Hypothalamus (tissue), 51 donors: ENCODE measurements at places on chromosomes 6 and 20.

DNA sequence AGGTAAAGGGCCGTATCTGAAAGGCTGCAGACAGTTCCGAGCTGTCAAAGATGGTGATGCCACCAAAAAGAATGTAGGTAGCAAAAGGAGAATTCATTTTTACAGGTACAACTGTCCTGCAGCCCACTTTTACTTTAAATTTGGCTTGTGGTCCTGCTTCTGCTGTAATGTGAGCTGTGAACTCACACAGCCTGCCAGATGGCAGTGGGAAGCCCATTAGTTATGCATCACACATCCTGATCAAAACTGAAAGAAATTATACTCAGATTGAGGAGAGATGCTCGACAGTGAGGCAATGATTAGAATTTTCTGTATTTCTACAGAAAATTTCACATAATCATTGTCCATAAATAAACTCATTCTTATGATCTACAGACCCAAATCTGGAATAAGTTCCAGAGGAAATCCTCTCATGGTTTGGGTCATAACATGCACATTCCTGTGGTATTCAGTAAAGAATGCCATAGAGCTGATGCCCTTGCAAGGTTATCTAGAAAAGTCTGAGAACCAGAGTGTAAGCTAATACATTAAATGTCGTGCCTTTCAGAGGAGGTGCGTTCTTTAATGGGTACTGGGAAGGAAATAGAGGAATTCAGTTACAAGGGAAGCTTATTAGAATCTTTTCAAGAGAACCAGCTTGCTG lies 23.9 kb upstream of the E2F3 start:
- no peak for DNase-seq

- DNase-seq: peak; percentile 69
These were observed 33.4 kb upstream of the SLC22A1 start for GRCh38 chr6:160088069-160088783.

GRCh38 chr6:7978736-7979135 lies 68.1 kb upstream of the TXNDC5 start:
- DNase-seq: no peak

DNA sequence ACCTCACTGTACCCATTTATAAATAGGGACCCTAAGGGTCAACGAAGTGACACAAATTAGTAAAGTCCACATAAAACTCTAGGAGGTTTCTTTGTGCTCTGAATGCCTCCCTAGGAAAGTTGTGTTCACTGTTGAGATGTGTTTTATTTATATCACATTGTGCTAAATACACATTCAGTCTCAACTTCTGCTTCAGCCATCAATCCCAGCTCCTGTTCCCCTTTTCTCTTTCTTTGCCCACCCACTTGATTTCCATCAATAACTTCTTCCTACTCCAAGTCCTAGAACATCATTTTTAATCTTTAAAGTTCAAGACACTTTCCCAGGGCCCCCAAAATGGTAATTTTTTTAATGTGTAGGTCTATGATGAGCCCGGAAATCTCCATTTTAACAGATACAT lies 208.3 kb upstream of the RAB32 start:
- DNase-seq: no peak

DNA sequence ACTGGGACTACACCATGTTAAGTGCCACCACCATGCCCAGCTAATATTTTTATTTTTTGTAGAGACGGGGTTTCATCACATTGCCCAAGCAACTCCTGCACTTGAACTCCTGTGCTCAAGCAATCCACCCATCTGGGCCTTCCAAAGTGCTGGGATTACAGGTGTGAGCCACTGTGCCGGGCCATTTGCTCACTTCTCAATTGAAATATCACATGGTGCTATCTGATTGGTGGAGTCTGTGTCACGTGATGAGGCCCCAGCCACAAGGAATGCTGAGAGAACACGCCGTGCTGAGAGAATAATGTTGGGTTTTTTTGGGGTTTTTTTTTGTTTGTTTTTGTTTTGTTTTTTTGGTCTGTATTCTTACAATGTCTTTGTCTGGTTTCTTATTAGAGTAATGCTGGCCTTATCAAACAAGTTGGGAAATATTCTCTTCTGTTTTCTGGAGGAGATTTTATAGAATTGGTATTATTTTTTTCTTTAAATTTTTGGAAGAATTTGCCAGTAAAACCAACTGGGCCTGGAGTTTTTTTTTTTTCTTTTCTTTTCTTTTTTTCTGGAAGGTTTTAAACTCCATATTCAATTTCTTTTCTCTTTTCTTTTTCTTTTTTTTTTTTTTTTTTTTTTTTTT lies 183.2 kb upstream of the KCNG1 start:
- no peak for DNase-seq

GRCh38 chr20:60565083-60565482 lies 606.9 kb downstream of the CDH26 start:
- no peak for DNase-seq

GRCh38 chr20:46758929-46759669 lies 49.6 kb downstream of the SLC2A10 start:
- DNase-seq: no peak

DNA sequence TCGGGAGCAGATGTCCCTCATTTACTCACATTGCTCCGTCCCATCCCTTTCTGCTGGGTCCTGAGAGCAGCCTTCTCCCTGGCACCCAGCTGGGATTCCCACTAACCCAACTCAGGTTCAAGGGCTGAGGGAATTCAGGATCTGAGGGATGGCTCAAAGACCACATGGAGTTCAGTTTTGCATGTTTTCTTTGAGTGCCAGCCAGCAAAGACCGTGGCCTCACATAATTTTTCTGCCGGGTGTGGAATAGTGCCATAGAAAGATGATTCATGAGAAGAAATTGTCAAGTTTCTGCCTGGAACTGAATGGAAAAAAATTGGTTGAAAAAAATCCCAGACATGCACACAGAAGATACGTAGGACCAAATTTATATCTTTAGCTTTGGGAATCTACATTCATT lies 168.6 kb downstream of the CD83 start:
- DNase-seq: no peak

DNA sequence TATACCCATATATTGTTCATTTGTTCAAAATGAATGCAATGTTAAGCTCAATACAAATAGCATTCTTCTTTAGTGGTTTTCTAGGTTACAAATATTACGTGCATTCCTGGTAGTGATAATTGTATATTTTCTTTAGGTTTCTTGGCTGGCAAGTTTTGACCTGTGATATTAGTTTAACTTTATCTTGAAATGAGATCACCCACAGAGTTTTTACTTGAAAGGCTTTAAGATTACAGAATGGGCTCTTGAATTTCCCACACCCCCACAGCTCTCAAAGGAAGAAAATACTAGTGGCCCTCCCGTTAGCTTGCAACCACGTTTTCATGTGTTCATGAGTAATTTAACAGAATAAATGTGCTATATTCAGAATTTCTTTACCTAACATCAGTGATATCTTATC lies 1315.5 kb upstream of the GJE1 start:
- DNase-seq: no peak

DNA sequence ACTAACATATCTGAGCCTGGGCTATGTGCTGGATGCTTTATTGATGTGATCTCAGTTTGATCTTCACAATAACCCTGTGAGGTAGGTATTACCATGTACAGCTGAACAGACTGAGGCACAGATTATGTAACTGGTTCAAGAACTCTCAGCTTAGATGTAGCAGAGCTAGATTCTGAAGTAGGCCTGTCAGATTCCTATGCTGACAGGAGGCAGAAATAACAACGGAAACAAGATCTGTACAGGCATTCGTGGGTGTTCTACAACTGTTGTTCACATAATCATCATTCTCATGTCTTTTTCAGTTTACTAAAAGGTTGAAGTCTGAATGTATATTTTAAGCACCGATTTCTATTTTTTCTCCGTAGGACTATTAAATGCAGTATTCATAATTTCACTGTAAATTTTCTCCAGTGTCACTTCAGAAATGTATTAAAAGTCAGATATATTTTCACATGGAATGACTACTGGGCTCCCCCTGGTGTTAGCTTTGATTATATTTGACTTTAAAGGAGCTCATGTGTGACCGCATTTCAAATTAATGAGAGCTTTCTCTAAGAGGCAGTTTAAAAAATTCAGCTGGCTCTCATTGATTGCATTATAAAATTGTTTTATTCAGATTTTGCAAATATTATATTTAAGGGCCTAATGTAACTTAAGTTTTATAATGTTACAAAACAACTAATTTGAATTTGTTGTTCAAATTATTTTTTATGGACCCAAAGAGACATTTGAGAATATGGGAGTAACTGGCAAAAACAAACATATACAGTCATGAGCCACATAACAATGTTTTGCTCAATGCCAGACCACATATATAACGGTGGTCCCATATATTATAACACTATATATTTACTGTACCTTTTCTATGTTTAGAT lies 36.4 kb upstream of the SLC17A4 start:
- no peak for DNase-seq

- DNase-seq: peak; percentile 38
These were observed 252.8 kb downstream of the CDH26 start for GRCh38 chr20:60210779-60211617.

GRCh38 chr6:30915591-30915946 lies 1.5 kb downstream of the VARS2 start:
- DNase-seq: peak; percentile 16

GRCh38 chr6:147040121-147040910 lies 163.9 kb upstream of the STXBP5 start:
- DNase-seq: no peak

- DNase-seq: no peak
These were observed 160.6 kb downstream of the HIVEP2 start for GRCh38 chr6:142784344-142784743.

- DNase-seq: no peak
These were observed 52.2 kb downstream of the REV3L start for GRCh38 chr6:111430605-111431376.

GRCh38 chr20:14189794-14190402 lies 147.5 kb downstream of the FLRT3 start:
- DNase-seq: no peak

- no peak for DNase-seq
These were observed 2.7 kb upstream of the SPO11 start for GRCh38 chr20:57326667-57327455.

- peak; percentile 5 for DNase-seq
These were observed 165.9 kb downstream of the NRN1 start for GRCh38 chr6:5840734-5841390.

- no peak for DNase-seq
These were observed 14.1 kb upstream of the OSER1 start for GRCh38 chr20:44224637-44225036.

- peak; percentile 70 for DNase-seq
These were observed 881 bp downstream of the BICRAL start for GRCh38 chr6:42782689-42783176.

DNA sequence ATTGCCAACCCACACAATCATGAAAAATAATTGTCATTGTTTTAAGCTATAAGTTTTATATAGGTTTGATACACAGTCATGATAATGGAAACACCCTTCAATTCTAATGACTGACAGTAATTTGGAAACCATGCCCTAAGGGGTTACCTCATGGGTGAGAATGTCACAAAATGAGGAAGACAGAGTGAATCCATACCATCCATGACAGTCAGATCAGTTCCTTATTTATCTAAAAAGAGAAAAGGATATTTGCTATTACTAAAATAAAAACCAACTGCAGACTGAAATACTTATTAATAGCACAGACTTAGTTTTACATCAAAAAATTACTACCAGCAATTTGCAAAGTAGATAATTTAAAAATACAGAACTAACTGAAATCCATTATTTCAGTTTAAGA lies 437.8 kb downstream of the UTRN start:
- no peak for DNase-seq

- no peak for DNase-seq
These were observed 31.2 kb downstream of the CRISP1 start for GRCh38 chr6:49835140-49835539.

DNA sequence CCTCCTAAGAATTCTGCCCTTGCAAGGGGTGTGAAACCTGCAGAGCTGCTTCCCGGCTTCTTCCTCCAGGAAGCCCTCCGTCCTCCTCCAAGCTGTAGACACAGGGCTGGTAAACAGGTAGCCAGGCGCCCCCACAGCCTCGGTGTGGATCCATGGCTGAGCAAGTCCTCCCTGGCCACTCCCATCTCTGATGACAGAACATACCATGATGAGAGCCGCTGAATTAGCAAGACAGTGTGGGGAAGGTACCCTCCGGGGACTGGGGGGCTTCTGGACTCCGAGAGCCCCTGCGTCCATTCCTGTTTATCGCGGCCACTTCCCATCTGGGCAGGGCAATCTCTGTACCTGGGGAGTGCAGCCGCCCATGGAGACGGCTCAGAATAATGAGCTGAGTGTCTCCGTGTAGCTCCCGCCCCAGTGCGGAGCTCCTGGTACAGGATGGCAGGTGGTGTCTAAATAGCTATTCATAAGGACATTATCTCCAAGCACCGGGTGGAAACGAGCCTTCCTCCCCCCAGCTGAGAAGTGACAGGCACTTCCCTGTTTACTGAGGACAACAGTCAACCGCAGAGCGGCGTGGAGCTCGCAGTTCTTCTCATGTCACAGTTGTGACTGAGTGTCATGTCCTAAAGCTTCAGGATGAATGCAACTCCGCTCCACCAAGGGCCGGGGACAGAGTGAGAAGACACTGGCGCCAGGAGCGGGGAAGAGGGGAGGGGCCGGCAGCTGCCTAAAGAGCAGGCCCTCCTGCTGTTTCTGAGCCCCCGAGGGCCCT lies 22.7 kb upstream of the NTSR1 start:
- no peak for DNase-seq

GRCh38 chr20:24840121-24840713 lies 108.9 kb upstream of the CST7 start:
- no peak for DNase-seq

DNA sequence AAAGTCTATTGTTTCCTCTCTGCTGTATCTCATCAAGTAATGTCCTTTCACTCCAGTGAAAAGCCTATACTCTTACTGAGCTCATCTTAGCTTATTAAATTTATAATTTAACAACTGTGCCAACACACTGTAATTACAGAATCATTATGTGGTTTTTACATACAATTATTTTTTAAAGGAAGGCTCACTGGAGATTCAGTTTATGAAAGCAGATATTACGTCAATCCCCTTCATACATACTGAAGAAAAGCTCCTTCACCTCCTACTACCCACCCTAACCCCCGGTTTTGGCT lies 28.1 kb downstream of the ARHGAP18 start:
- DNase-seq: no peak

DNA sequence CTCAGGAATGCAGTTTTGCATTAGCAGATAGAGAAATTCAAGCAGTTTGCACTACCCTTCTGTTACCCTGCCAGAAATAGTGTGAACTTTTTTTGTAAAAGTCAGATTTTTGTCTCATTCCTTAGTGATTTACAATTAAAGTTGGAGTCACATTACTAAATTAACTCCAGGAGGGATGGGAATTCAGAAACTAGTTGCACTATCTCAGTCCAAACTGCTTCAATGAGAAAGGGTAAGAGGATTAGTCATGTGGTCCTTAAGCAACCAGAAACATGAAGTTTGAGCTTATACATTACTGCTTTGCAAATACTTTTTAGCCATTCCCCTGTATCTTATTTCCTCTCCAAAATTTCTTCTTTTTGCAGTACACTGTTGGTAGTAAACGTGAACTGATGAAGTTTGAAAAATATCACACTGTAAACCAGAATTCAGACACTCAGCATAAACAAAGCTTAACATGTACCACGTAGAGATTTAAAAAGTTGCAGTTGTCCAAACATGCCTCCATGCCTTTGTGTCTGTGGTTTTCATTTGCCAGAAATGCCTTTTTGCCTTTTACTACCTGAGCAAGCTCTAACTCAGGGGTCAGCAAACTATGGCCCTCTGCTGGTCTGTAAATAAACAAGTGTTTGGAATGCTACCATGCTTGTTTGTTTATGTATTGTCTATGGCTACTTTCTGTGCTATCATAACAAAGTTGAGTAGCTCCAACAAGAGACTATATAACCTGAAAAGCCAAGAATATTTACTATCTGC lies 49.7 kb downstream of the TP53INP2 start:
- no peak for DNase-seq
